ENCODE measurements at places on chromosomes 7 and 10.

DNA sequence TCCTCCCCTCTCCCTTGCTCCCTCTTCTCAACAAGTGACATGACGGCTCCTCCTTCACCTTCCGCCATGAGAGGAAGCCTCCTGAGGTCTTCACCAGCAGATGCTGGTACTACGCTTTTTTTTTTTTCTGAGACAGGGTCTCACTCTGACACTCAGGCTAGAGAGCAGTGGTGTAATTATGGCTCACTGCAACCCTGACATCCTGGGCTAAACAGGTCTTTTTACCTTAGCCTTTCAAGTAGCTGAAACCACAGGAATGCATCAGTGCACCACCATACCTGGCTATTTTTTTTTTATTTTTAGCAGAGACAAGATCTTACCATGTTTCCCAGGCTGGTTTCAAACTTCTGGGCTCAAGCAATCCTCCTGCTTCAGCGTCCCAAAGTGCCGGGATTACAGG, 43.6 kb downstream of the MDH2 start:
- no peak for DNase-seq

DNA sequence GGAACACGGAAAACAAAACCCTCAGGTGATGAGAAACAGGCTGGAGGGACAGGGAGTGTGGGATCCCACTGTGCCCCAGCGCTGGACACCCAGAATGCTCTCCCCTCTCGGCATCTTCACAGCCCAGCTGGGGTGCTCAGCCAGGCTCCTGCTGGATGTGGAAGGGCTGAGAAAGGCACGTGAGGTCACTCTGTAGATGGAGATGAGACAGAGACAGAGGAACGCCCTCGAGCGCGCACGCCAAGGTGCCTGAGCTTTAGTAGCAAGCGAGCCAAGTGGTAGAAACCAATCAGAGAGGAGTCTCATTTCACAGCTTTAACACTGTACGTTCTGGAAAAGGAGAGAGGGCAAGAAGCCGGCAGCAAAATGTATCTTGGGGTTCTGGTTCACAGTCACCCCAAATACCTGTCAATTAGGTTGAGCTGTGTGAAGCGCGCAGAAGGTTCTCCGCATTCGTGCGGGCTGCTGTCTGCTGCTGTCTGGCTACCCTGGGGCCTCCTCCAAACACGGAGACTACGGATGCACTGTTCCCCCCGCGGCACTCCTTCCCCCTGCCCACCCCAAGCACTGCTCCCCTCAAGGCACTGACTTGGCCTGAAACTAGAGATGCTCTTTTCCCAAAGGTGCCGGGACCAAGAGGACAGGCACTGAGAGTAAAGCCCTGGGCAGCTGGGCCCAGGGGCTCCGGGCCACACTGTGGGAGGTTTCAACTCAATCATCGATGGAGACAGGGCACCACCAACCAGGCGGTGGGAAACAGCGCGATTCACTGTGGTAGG, 91.4 kb downstream of the ZRANB1 start:
- no peak for DNase-seq

DNA sequence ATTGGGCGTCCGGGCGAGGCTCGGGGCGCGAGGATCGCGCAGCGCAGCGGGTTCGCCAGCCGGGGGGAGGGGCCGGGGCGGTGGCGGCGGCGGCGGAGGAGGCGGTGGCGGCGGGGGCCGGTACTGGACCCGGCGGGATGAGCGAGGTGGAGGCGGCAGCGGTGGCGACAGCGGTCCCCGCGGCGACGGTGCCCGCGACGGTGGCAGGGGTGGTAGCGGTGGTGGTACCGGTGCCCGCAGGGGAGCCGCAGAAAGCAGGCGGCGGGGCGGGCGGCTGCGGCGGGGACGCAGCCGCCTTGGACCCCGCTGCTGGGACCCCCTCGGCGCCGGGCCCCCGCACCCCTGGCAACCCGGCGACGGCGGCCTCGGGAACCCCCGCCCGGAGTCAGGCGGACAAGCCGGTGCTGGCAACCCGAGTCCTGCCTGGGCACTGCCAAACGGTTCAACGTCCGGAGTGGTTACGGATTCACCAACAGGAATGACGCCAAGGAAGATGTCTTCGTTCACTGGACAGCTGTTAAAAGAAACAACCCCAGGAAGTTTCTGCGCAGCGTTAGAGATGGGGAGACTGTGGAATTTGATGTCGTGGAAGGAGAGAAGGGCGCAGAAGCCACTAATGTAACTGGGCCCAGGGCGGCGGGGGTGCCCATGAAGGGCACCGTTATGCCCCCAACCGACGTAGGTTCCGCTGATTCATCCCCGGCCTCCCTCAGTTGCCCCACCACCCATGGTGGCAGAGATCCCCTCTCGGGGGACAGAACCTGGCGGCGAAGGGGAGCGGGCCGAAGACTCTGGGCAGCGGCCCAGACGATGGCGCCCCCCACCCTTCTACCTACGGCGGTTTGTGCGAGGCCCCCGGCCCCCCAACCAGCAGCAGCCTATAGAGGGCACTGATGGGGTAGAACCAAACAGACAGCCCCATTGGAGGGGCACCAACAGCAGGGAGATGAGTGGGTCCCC, 100.3 kb upstream of the CPXM2 start:
- peak; percentile 20 for DNase-seq

DNA sequence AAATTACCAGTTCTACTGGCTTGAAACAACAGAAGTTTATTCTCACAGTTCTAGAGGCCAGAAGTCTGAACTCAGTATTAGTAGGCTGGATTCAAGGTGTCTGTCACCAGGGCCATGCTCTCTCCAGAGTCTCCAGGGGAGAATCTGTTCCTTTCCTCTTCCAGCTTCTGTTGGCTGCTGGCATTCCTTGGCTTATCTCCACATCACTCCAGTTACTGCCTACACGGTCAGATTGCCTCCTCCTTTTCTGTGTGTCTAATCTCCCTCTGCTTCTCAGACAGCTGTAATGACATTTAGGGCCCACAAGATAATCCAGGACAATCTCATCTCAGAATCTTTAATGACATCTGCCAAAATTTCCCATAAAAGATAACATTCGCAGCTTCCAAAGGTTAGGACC, 36.6 kb downstream of the MAPK8 start:
- DNase-seq, result no peak

DNA sequence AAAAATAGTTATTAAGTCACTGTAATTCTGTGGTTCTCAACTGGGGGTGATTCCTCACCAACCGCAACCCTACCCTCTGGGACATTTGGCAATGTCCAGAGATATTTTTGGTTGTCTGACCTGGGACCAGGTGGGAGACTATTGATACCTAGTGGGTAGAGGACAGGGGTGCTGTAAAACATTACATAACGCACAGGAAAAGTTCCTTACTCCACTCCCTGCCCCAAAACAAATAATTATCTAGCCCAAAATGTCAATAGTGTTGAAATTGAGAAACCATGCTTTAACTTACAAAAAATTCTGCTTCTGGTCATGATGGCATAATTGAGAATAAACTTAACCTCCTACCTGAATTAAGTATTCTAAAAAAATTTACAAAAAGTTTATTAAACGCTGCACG, 177.7 kb upstream of the FEZF1 start:
- no peak for DNase-seq

- no peak for DNase-seq
These were observed 231.4 kb downstream of the CREB5 start for GRCh38 chr7:28643584-28644340.
